ENCODE measurements at places on chromosomes 5 and 9.

DNA sequence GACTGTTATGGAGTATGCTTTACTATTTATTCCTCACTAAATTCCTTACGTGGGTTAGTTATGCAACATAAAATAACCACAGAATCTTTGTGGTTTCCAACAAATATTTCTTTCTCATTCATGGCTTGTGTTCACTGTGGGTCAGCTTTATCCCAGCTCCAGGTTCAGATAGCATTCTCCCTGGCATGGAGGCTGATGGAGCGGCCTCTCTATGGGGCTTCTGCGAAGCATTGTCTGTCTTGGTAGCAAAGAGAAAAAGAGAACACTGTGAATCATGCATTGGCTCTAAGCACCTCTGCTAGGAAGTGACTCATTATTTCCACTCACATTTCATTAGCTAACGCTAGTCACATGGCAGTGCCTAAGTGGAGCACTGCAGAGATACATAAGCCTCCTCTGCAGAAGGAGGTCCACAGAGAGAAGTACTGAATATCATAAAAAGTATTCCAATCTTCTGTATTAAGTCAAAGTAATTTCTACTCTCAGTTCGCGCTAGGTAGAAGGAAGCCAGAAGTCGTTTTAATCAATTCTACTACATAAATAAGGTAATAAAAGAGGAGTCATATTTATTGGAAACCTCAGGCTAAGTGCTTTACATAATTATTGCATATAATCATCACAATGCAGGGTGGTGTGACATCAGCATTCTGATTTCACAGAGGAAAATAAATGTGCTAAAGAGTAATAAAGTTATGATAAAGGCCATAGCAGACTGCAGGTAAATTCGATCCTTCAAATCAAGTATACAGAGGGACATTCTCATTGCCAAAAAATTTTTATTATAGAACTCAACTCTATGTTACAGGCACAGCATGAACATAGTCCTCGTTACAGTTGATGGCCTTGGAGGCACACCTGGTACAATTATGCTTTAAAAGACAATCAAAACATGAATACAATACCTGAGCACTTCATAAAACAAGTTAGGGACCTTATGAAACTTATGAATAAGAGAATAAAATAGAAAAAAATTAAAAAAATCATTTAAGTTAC lies 531.1 kb downstream of the CETN3 start:
- DNase-seq: no peak

GRCh38 chr5:154358516-154359220 lies 87.1 kb upstream of the SAP30L start:
- no peak for DNase-seq

DNA sequence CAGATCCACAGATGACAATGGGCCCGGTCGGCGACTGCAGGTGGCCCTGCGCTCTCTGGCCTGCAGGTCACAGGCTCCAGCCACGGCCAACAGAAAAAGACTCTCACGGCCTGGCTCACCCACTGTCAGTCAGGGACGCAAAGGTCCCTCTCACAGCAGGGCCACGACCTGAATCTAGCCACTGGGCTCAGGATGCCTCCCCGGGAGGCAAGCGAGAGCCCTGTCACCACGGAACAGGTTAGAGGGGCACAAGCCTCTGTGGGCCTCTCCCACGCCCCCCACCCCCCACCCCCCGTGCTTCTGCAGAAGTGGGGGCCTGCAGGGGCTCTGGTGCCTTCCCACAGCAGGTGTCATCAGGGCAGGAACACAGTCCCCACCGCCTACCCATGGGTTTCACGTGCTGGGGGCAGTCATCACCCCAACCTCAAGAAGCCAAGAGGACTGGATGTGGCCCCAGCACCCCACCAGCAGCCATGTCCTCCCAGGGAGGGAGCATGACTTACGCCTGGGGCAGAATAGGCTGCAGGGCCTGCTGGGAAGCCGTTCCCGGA lies 17.3 kb upstream of the EGFL7 start:
- DNase-seq: no peak

DNA sequence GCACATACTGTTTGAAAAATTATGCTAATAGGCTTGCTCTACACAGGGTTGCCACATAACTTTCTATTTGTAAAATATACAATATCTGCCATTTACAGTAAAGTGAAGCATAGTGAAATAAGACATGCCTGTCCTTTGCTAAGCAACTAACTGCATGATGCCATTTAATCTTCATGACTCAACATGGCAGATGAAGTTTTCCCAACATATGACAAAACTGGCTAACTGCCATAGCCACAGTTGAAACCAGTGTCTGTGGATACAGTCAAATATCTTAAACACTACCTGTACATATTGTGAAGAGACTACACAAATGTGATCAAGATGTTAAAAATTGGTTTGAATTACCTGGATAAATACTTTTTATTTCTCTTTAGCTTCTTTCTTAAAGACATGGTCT lies 3.1 kb upstream of the DMAC1 start:
- no peak for DNase-seq

DNA sequence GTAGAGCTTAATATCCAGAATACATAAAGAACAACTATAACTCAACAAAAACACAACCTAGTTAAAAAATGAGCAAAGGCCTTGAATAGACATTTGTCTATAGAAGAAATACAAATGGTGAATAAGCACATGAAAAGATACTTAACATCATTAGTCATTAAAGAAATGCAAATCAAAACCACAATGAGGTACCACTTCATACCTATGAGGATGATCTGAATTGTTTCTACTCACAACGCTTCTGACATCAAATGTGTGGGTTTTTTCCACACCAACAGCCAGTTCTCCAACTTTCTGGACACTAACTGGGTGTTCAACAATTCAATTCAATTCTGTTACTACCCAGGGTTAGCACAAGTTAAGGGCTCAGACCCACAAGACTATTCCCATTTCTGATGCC lies 22.0 kb downstream of the SREK1IP1 start:
- no peak for DNase-seq

GRCh38 chr9:131959056-131959455 lies 120.6 kb downstream of the MED27 start:
- no peak for DNase-seq

DNA sequence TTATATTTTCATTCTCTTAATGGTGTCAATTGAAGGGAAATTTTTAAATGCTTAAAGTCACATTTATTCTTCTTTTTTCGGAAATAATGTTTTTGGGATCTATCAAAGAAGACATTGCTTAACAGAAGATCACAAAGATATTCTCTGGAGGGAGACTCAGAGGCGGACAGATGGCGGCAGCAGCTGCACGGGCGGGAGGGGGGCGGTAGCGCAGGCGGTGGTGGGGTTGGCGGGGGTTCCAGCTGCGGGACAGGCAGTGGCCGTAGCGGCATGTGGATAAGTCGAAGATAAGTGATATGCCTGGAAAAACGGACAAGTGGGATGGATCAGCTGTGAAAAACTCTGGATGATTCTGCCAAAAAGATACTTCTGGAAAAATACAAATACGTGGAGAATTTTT lies 31.6 kb upstream of the ZDHHC11B start:
- no peak for DNase-seq

- no peak for DNase-seq
Observed at GRCh38 chr5:2910401-2911175, 159.1 kb upstream of the IRX2 start.

DNA sequence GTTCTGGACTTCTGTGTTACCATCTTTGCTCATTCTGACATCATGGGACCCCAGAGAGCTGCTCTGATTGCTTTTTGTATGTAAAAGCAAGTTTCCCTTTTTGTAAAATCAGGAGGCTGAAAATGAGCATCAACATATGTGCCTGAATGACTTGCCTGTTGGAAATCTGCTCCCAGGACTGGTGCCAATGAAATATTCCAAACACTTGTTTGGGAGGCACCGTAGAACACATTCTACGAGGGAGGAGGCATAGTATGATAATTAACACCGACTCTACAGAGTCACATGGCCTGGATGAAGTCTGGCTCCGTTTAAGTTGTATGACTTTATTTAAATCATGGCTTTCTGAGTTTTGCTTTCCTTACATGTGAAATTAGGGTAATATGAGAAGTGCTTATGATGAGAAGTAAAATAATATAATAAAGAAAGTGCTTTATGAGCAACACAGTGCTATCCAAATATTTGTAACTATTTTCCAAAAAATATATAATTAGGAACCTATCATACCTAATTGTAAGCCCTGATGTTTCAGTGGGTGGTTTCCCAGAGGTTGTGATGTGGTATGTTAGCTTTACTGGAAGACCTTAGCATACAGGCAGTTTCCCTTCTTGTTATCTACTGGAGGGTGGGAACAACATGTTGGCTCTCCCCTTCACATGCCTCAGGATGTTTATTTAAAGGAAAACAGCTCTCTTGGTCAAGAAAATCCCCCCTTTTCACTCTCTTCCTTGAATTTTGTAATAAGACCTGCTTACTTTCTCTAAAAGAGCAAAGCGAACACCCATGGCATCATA lies 238.1 kb downstream of the FBXL7 start:
- DNase-seq: no peak

DNA sequence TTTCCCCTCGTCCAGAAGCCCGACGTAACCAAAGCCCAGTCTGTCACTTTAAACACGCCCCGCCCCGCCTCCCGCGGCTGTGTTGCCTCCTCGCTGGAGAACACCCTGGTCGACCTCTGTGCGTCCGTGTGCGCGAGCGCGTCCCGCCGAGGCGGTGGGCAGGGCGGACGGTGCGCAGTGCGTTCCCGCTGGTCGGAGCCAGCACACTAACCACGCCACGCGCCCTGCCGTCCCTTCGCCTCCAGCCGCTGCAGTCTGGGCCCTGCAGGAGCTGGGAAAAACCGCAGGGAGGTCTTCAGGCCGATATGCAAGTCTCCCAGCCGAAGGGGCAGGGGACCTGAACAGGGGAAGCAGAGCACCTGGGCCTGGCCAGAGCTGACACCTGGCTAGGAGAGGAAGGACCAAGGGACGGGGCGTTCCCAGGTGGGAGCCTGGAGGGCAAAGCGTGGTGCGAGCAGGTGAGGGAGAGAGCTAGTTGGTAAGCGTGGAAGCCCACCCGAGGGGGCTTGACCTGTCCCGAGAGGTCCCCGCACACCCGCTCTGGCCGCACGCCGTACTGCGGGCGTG lies 1.3 kb upstream of the PHPT1 start:
- DNase-seq: peak; percentile 37

GRCh38 chr5:134595458-134595838 lies 37.2 kb downstream of the SAR1B start:
- DNase-seq: no peak

GRCh38 chr5:133307275-133307674 lies 255.5 kb downstream of the HSPA4 start:
- no peak for DNase-seq
